GM12878 (cell line): ENCODE measurements at places on chromosomes 11 and 22.

- no peak for DNase-seq
These were observed 6.3 kb downstream of the PPP2R1B start for GRCh38 chr11:111759778-111760407.

DNA sequence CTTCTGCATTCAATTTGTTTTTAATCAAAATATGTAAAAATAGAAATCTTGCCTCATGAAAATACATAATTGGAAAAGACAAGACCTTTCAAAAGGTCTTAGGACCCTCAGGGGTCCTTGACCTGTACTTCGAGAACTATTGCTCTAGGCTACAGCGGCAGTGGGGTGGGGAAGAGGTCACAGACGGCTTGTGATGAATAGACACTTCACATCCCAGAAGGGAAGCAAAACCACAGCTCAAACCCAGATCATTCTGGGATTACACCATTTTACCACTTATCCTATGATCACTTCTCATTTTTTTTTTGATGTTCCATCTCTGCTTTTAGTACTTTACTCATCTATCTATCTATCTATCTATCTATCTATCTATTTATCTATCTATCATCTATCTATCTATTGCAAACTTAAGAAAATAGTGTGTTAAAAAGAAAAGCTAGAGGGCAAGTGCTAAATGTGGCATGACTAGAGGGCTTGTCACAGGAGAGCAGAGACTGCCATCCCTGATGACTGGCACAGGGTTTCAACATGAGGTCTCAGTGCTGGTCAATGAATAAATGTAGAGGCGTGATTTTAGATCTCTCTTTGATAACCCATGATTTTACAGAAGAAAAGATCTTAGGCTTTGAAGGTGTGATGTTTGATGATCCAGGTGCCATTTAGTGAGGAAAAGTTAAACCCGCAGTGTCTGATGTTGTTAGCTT is 37.1 kb downstream of the RNF141 start:
- DNase-seq: no peak

GRCh38 chr11:58674609-58675008 is 52.1 kb downstream of the CNTF start:
- DNase-seq: no peak

DNA sequence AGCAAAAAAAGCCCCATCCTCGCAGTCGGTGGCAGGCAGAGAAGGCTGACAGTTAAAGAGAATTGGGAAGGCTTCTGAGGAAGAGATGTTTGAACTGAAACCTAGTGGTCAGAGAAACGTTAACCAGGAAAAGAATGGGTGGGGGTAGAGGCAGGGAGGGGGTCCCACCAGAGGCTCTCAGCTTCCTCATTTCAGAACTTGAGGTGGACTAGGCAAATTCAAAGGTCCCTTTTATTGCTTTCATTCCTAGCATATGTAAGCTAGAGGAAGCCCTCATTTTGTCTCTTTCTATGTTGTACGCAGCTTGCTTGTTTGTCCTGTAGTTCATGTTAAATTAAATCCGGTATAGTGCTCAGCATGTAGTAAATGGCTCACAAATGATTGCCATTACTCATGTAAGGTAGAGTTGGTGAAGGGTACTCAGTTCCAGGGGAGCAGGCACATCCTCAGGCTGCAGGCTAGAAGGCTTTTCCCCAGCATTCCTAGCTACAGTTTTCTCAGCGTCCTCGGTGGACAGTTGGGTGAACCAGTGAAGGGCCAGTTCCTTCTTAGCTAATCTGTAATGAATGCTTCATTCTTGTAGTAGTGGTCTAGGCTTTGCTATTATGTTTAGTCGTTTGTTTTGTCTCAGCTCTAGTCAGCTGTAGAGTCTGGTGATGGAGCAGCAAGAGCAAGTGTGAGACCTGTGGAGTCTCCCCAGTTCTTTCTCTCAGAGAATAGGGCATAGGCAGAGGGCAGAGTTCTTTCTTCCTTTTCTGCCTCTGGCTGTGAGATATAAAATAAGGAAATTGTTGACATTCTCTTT is 58.6 kb downstream of the UVRAG start:
- DNase-seq: peak; percentile 73

GRCh38 chr22:27644566-27644965 is 157.0 kb downstream of the MN1 start:
- no peak for DNase-seq

DNA sequence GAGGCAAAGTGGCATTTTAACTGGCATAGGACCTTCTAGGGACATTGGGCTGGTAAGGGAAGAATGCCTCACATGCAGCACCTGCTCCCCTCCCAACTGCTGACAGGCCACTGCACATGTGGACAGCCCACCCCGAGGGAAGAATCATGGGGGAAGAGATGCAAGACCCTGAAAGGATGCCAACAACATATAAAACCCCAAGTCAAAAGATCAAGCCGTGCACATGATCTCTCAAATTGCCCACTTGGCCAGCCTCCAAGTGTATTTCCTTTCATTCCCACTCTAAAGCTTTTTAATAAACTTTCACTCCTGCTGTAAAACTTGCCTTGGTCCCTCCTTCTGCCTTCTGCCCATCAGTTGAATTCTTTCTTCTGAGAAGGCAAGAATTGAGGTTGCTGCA is 947.8 kb upstream of the CCDC90B start:
- DNase-seq: no peak

- no peak for DNase-seq
These were observed 2000.4 kb upstream of the RAG2 start for GRCh38 chr11:38598418-38598817.

DNA sequence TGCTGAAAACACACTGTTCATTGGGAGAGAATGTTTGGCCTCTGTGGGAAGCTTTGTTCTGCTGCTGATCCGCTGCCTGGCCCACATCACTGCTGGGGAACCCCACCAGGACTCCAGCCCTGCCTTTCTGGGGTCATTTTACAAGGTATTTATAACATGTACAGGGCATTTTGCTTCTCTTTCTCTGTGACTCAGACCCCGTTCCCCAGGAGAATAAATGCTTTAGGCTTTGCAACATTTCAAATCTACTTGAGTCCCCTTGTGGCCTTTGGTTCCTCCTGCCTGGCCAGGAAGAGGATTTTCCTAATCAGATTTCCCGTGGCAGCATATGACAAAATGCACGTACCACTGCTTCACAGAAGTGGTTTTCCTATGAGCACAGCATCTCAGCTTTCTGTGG is 43.0 kb downstream of the BTG4 start:
- no peak for DNase-seq

GRCh38 chr11:85348945-85349344 is 278.2 kb downstream of the DLG2 start:
- DNase-seq: no peak

DNA sequence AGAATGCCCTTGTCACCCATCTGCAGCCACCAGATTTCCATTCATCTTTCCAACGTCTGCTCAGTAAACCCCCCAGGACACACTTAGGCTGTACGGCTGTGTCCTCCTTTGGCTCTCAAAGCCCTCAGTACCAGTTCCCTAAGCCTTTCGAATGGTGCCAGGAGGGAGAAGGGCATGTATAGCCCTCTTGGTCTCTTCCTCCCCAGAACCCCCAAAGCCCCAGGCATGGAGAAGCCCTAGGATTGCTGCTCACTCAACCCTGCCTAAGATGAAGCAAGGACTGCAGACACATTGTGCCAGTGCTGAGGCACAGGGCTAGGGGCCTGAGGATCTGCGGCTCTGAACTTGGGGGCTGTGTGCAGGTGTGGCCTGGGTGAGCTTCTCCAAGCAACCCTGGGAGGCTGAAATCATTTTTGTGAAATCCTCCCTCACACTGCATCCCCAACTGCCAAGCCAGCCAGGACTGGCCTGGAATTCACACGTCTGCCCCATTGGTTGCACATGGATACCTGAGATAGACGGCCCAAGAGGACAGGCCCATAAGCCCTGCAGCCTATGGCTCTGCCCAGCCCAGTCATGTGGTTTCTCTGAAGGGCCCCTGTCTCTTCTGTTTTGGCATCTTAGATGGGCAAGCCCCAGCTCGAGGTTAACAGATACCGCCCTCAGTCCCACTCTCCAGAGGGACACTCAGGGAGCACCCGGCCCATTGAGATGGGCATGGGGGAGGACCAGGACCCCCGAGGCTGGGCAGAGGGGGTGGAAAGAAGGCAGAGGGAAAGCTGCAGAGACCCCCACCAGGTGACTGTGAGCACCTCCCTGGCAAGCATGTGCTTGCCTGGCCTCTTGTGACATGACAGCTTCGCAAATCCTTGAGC is 34.0 kb downstream of the KCNQ1OT1 start:
- no peak for DNase-seq

DNA sequence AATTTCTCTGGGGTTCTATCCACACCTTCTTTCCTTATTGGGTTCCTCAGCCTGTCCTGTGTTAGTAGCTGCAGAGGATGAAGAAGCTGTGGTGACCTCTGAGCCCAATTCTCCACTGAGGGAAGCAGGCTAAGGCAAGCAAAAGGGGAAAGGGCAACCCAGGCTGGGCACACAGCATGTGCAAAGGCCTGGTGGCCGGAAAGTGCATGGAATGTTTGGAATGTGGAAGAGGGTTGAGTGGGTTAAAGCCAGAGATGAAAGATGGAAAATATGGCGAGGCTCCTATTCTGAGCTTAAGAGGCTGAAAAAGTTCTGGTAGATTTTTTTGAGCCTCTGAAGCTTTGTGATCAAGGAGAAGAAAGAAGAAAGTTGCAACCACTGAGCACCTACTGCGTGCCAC is 247.1 kb downstream of the MIAT start:
- no peak for DNase-seq

DNA sequence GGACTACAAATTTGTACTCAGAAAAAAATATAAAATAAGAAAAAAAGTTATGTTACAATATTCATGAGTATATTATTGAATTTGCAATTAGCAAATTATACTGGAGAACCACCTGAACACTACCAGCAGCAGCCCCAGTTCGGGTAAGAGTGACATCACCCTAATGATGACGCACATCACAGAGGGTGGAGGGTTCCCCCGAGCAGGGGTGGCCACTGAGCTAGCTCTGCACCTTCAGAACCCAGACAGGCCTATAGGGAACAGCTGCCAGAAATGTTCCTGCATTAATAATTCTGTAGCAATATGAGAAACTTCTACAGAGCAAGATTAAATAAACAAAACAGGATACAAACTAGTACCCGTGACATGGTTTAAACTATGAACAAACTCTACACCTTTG is 17.5 kb upstream of the ARAP1 start:
- no peak for DNase-seq

GRCh38 chr11:12180257-12181205 is 70.1 kb downstream of the MICAL2 start:
- DNase-seq: no peak

- DNase-seq: no peak
These were observed 34.0 kb upstream of the CARS1 start for GRCh38 chr11:3091081-3091845.

GRCh38 chr22:50416996-50417395 is 57.8 kb downstream of the SBF1 start:
- no peak for DNase-seq

- DNase-seq: no peak
These were observed 98.9 kb downstream of the ARHGAP20 start for GRCh38 chr11:110613197-110613918.

DNA sequence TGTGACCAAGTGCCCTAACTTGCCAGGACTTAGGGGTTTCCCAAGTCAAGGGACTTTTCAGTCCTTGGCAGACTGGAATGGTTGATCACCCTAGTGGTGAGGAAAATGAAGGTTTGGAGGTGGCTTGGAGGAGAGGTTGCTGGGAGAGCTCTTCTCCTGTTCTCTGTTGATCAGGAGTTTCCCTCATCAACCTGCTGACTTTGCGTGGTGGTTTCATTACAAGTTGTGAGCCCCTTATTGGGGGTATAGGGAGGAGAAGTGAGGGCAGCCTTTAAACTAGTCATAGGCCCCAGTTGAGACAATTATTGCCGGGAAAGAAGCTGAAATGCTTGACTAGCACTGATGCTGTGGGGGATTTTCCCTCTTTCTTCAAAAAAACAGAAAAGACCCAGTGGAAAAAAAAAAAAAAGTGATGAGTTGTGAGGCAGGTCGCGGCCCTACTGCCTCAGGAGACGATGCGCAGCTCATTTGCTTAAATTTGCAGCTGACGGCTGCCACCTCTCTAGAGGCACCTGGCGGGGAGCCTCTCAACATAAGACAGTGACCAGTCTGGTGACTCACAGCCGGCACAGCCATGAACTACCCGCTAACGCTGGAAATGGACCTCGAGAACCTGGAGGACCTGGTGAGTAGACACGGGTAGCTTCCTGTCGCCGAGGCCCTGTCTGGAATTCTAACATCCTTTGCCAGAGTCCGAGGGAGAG is at the start of gene CXCR5:
Gene CXCR5 (plus strand): TSS at position 525 of the 704 bp plus-strand sequence. CDS start 50 bp downstream, at position 575.
- no peak for DNase-seq

DNA sequence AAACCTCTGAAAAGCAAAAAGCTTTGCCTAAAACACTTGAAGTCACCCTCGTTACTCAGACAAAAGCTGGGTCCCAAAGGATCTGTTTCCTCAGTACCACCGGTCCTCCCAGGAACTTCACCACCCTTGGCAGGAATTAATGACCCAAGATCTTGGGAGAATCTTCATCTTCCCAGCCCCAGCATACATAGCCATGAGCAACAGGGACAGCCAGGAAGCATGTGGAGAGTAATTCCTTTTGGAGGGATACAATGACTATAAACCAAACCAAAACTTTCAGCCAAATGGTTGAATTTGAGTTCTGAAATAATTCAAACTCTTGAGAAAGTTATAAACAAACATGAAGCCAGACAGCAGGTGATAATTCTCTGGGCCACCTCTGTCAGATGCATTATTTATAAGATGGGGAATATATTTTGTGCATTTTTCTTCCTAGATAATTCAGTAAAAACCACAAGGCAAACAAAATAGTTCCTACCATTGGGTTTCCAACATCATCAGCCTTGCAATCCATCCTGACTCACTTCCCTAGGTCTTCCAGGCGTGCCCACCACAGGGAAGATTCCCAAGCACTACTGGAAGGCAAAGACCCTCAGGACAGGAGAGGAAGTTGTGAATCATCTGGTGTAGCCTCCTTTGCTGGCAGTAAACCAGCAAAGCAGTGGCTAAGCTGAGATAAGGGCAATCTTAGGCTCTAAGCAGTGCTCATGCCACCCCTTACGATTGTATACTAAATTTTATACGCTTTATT is 71.7 kb upstream of the DRD2 start:
- DNase-seq: no peak

- no peak for DNase-seq
These were observed 89.5 kb upstream of the B3GAT1 start for GRCh38 chr11:134501406-134502152.

GRCh38 chr11:125578783-125579182 is 9.5 kb downstream of the EI24 start:
- no peak for DNase-seq

DNA sequence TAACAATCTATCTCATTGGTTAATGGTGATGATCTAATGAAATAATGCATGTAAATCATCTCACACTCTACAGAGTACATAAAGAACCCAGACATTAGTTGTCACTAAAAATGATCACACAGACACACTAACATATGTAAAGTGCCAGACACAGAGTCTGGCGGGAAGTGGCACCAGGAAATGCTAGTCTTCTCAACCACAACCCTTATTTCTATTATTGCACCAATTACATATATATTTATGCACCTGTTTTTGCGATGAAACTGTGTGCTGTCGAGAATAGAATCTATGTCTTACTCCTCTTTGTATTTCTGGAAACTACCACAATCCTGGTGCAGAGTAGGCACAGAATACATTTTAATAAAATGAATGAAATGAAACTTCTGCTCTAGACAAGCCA is 25.9 kb upstream of the POU2AF3 start:
- DNase-seq: no peak
